SK-N-SH treated with all-trans-retinoic acid at 6 μM for 48 hours (cell line): ENCODE measurements at places on chromosomes 5 and 9.
A peak's percentile ranks its signal among the peaks of the same experiment; 100 is the strongest.

DNA sequence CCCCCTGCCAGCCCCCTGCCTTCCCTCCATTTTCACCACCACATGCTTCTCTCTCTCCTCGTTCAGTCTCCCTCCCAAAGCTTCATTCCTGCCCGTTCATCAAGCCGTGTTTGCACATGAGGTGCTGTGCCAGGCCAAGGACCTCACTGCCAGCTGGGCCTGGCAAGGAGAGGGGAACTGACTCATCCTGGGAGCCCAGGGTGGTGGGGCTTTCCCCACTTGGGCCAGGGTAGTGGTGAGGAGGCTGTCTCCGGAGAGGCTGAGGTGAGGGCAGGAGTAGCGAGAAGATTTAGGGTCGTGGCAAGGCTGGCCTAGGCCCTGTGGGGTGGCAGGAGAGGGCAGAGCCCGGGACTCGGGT, 30.4 kb upstream of the NOTCH1 start:
- peak; percentile 66 for ATAC-seq

DNA sequence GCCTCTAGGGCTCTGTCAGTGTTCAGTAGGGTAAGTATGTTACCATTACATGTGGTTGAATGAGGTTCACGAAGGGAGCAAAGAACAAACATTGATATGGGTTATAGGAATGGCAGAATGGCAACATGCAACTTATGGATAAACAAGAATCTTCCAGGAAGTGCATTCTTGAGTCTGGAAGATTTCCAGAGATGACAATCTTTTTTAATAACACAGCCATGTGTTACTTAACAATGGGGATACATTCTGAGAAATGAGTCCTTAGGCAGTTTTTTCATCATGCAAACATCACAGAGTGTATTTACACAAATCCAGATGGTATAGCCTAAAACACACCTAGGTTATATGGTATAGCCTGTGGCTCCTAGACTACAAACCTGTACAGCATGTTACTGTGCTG, 9.1 kb upstream of the SLC28A3 start:
- no peak for ATAC-seq

DNA sequence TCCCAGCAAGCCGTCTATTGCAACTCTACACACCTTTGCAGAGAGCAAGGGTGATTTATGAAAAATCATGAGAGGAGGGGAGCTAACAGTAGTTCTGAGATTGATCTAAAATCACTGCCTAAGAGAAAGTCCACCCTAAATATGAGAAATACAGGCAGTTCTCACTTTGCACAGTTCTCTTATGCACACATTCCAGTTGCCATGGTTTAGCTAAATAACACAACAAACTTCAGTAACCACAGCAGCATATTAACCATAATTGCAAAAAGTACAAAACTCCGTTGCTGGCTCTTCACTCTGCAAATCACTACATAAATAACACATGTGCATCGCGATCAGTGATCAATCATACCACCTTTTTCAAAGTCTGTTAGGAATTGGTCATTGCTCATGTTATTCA, 31.1 kb downstream of the PGGT1B start:
- no peak for ATAC-seq

- no peak for ATAC-seq
These were observed 2.5 kb downstream of the BRIX1 start for GRCh38 chr5:34918025-34918424.

DNA sequence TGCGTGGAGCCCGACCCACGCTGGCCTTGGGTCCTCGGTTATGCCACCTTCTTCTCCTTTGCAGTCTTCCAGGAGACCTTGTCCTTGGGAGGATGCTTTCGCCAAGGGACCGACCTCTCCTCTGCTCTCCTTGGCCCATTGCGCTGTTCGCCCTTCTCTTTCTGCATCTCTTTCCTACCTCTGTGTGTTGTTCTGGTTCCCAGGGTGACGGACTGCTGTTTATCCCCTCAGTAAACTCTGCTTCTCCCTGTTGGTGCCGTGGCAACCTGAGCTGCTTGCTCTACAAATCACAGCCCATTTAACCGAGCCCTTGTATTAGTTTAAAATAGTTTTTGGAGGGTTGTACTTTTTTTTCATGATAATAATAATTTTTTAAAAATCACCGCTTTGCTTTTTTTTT, 97.9 kb downstream of the DAPK1 start:
- no peak for ATAC-seq
